ENCODE measurements at places on chromosomes 4 and X.

DNA sequence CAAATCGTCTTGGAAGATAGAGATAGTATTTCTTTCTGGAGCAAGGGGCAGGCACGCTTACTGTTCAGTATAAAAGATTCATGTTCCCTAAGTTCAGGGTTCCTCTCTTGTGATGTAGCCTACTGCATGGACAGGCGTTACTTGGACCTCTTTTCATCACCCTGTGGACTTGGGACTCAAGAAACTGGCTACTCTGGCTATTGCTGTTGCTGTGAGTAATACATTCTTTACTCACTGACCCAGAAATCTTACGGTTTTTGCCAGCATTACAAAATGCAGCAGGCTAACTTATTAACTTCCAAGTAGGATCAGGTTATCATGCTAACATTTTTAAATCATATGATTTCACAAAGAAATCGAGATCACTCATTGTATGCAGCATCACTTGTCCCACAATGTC is 12.8 kb upstream of the GUCY1B1 start:
- DNase-seq, result no peak

- DNase-seq, result peak; percentile 41
Measured at GRCh38 chrX:115892787-115893671, 277.5 kb upstream of the AGTR2 start.

- no peak for DNase-seq
Measured at GRCh38 chrX:40434947-40435346, 145.8 kb upstream of the ATP6AP2 start.

DNA sequence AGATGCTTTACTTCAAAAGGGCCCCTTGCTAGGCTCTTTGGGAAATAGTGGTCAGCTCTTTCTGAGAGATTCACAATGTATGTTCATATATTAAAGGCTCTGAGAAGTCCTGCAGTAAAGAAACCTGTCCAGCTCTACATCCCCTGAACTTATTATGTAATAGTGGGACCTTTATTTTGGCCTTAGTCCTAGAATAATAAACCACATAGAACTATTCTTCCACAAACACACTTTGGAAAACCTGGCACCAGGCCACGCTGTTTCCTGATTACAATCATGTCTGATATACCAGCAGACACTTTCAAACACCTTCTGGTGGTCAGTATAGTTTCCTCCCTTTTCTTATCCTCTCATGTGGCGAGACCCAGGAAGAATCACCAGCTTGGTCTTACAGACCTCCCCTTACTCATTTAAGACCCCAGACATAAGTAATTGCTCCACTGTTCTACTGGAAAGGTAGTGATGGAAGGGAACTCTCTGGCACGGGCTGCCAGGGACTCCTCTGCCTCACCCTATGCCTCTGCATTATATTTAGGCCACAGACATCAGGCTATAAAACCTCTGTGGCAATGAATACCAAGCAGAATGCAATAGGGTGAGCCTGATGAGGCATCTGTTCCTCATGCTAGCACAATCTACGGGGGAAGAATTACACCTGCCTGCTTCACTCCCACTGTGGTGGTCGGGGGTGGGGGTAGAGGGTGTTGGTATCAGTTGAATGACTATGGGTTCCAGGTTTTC is 5.7 kb upstream of the PPEF1 start:
- peak; percentile 37 for DNase-seq

DNA sequence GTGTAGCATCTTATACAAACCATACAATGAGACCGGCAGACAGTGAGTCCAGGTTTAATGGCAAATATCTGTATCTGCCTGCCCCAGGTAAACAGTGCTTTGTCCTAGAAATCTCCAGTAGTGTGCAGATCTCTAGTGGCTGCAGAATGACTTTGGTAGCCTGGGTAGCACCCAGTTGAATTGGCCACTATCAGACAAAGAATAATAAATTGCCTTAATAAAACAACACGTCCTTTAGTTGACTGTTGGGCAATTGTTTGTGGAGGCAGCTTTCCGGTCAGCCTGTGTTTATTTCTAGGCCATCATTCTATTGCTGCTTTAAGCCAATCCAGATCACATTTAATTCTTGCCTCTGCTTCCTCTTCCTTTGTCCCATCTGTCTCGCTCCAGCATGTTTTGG is 52.5 kb downstream of the SNX25 start:
- no peak for DNase-seq

DNA sequence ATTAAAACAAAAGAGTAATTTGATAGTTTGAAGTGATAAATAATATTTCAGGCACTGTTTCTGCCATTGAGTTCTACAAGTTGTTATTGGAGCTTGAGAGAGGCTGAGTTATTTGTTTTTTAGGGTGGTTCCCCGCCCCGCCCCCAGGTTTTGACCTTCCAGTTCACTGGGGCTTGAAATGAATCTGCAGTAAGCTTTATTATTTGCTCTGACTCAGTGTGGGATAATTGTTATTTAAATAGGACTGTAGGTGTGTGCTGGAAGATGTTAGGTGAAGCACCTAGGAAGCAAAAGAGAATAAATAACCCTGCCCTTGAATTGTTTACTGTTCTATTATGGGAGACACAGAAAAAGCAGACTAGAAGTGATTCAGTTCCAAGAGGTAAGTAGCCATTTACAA is 81.2 kb upstream of the KCNIP4 start:
- DNase-seq, result no peak

DNA sequence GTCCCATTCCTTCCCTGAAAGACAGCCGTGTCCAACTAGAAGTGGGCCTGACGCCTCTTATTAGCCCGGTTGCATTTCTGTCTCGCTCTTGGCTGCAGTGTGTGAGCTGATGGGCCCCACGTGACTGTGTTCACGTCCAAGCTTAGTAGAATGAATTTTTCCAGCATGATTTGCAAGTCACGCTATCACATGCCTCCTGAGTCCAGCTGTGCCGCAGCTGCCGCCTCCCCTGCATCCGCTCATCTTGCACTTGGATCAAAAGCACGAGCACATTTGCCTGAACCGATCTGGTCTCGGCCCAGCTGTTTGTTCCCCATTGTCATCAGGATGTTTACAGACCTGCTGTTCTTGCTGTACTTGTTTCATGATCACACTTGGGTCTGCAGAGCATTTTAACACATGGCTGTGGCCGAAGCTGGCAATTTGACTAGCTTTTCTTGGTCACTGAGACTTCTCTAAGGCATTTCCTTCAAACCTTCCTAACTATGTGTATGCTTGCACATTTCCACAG is 126.5 kb downstream of the KIT start:
- DNase-seq, result no peak

- no peak for DNase-seq
Measured at GRCh38 chrX:86039625-86040568, 7.5 kb downstream of the CHM start.

- DNase-seq, result no peak
Measured at GRCh38 chr4:157655096-157655809, 434.7 kb downstream of the GRIA2 start.

DNA sequence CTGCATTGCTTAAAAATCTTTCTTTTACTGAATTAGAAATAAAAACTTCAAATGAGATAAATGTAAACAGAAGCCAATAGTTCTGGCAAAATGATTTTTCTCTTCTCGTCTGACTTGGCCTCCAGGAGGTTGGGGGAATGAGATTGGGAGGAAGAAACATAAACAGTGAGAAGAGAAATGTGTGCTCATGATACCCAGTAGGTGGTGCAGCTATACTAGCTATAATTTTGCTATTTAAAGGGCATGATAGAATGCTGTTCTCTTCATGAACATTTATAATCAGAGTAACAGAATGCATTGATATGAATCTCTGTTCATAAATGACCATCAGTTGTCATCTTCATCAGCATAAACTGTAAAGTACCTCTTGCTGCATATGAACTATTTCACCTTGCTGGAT is 85.5 kb downstream of the TACR3 start:
- DNase-seq, result no peak

GRCh38 chr4:119725688-119726330 is 97.2 kb upstream of the PDE5A start:
- DNase-seq, result no peak

- no peak for DNase-seq
Measured at GRCh38 chr4:111628437-111628836, 516.8 kb upstream of the FAM241A start.

GRCh38 chrX:111270339-111270738 is at the start of gene CAPN6:
Gene CAPN6, minus strand, starts transcription at chrX:111270483. Its CDS starts 6,547 bp downstream, at chrX:111263936.
- DNase-seq, result no peak

- no peak for DNase-seq
Measured at GRCh38 chr4:35900286-35901243, 343.7 kb downstream of the ARAP2 start.

DNA sequence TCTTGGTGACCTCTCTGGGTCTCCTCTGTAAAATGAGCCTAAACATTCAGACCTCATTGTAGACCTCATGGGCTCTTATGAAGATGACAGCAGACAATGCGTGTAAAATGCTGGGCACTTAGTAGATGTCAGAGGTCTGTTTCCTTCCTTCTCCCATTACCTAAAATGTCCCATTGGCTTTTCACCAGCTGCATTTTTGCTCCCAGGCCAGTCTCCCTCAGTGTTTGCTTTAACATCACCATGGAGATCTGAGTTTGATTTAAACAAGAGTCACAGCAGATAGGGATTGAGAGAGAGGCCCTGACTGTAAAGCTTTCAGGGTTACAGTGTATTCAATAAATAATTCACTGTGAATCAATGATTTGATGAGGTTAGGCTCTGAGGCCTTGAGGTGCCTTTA is 24.3 kb downstream of the PSAPL1 start:
- no peak for DNase-seq

DNA sequence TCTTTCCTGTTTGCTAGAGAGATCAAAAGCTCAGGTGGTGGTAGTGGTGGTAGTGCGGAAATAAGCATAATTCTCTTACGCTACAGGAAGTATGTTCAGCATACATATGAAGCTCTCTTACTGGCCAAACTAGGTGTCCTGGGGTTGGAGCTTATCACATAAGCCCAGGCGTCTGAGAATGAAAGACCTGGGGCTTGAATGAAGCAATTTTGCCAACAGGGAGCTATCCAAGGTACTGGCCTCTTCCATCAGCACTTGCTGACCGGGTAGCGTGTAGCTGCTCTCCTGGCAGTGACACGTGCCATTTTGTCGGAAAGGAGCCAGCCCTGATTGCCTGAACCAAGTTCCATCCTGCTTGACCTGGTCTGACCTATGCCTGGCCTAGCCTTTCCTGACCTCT is 65.9 kb upstream of the HPF1 start:
- peak; percentile 16 for DNase-seq

DNA sequence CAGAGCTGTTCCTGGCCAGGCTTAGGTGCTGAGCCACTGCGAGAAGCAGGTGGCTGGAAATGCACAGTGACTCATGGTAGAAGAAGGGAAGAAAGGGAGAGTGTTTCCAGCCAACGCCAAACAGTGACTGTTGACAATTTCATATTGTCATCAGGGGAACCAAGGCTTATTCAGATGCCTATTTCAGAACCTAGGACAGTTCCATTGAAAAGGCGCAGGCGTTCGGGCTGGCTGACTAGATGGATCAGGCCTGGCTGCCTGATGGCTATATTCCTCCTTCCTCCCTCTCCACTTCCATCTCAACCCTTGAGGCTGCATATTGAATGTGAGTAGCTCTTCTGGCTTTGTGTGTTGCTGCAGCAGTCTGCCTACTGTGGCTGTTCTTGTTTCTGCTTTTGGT is 73.0 kb upstream of the FRMPD4 start:
- DNase-seq, result no peak

DNA sequence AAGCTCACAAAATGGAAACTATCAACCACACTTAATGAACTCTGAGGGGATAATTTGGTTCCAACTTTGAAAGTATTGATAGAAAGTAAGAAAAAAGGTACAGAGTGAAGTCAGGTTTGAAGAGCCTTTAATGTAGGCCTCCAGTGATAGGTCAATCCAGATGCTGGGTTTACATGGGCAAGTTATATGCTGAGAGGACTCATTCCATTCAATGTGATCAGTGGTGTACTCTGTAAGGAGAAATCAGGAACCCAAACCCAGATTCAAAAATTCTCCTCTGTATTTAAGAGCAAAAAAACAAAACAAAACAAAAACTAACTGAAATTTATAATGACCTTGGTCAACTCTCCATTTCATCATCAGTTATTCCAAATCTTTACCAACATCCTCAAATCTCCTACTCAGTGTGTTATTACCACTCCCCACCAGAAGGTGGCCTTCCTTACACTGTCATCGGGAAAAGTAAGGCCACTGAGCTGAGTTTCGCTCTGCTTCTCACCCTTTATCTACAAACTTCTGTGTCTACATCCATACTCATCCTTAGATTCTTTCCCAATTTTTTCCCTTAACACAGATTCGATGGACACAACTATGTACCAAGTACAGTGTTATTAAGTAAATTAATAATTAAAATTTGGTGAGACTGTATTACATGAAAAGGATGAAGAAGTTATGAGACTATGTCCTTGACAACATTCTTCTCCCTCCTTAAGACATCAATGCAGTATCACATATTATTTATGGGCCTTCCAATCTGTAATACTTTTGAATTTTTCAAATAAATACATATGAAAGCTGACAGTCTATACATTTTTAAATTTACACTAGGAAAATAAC is 88.3 kb downstream of the ZAR1 start:
- DNase-seq, result peak; percentile 6

DNA sequence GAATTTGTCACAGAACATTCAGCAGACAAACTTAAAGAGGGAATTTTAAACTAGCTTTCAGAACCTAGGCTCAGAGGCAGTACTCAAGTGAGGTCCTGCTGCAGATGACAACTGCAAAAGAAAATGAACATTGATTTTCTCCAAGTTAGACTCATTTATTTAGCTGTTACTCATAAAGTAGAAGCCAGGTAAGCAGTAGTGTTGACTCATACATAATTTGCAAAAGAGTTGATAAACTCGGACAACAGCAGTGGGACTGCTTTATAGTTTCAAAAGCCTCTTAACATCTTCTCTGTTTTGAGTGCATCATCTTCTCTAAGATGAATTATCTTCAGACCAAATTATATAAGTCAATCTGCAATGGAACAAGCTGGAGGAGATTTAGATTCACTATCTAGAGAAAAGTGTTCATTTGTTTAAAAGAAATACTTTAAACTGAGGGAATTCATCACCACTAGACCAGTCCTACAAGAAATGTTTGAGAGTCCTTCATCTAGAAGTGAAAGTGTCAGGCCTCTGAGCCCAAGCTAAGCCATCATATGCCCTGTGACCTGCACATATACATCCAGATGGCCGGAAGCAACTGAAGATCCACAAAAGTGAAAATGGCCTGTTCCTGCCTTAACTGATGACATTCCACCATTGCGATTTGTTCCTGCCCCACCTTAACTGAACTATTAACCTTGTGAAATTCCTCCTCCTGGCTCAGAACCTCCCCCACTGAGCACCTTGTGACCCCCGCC is 49.5 kb downstream of the COQ2 start:
- no peak for DNase-seq

DNA sequence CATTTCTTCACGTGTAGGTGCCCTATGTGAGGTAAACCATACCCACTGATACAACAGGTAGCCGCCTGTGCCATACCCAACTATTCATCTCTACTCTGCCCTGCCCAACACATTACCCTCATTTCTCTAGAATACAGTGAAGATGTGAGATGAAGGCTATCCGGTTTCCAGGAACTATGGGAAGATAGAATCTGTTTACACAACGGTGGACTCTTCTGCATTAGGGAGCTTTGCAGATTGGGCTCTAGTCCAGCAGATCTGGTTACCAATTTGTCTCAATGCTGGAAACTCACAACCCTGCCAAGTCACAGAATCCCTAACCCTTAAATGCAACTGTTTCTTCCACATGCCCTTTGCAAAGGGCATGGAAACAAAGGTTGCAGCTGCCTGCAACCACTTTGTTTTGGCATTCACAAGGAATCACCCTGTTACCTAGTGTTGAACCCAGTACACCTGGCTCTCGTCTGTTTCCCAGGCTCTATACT is 6.4 kb upstream of the SLAIN2 start:
- DNase-seq, result no peak
